Left cardiac atrium (tissue), 4 donors: ENCODE measurements at places on chromosomes 13 and 19. TPM values are rescaled to one million over a fixed set of nuclear protein-coding genes. Genes with fewer than 3 reads are reported as not detected.

DNA sequence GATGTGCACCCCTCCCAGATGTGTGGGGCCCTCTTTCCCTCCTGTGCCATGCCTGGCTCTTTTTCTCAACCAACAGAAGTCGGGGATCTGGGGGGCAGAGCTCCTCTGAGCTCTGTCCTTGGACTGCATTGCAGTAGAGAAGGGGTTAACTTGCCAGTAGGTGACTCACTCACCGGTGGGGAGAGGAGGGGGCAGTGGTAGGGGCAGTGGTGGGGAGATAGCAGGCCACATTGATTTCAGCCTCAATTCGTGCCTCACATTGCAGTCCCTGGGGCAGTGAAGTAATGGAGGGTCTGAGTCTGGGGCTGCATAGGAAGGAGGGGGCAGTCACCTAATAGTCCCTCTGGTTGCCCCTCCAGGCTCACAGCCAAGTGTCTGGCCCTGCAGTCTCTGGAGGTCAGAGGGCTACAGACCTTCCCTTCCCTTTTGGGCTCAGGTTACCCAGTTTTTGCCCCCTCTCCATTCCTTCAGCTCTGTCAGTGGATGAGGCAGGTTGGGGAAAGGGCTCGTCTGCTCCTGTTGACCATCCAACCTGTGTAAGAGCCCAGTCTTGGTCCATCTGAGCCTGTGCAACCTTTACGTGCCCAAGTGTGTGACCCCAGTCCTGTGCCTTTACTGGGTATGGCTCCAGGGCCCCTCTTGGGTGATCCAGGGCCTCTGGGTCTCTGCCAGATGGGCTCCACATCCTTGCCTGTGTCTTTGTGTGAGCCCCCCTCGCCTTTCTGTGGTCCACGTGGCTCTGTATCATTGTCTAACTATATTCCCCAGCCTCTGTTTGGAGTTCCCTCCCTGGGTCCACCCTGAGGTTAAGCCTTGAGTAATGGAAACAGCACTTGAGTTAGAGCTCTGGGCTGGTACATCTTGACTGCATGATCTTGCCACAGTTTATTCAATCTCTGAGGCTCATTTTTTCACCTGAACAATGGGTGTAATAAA, 13.0 kb downstream of the CIC start:
- no peak for DNase-seq

CFAP97D2 gene
- not detected for total RNA-seq

FPR3 gene
- 11.0 TPM for total RNA-seq

GRCh38 chr19:55156202-55157063, 1.1 kb downstream of the TNNI3 start:
- DNase-seq: peak; percentile 60

- peak; percentile 53 for DNase-seq
These were observed 13.3 kb upstream of the LEUTX start for GRCh38 chr19:39765091-39766076.

- DNase-seq: no peak
These were observed 76.6 kb downstream of the B3GLCT start for GRCh38 chr13:31276421-31276820.

DNA sequence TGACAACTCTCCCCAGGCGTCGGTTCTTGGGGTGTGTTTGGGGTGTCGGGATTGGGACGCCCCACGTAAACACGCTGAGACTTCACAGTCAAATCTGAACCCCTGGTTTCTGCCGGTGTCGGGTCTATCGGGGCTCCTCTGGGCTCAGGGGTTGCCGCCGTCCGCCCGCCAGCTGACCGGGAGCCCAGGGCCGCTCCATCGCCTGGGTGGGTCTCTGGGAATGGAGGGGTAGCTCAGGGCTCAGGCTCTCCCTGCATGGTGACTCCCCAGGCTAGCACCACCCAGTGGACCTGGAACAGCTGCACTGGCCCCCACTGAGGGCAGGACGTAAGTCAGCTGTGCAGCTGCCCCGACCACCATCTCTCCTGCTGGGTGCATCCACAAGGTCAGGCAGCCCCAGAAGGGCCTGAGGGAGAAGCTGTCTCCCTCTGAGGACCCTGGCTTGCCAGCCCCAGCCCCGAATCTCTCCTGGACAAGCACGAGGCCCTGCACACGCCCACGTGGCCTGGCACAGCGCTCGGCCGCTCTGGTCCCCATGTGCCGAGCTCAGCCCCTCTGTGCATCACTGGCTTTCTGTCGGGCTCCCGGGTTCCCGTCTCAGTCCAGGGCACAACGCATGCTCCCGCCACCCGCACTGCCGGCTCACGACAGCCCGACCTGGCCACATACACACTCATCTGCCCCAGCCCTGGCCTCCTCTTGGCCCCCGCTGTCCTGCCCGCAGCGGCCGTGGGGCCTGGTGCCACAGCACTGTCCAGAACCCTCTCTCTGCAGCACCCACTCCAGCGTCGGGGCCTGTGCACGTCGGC, 6.1 kb downstream of the RNF126 start:
- no peak for DNase-seq

DNA sequence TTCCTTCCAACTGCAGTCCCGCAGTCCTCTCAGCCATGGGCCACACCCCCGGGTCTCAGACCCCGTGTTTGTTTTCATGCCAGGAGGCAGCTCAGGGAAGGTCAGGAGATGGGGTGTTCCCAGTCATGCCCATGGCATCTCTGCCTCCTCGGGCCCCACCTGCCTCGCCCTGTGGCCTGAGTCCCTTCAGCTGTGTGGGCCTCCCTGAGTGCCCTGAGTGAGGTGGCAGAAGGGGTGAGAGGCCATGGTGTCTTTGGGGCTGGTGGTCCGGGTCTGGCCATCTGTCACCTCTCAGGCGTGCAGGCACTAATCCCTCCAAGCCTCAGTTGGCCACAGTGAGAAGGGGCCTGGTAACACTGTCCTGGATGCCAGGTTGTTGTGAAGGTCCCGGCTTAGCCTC, 10.9 kb upstream of the KDM4B start:
- DNase-seq: no peak

CEACAM4 gene
- total RNA-seq: 0.84 TPM

GRCh38 chr13:90098577-90098976, 1248.9 kb upstream of the MIR17HG start:
- DNase-seq: no peak

DNA sequence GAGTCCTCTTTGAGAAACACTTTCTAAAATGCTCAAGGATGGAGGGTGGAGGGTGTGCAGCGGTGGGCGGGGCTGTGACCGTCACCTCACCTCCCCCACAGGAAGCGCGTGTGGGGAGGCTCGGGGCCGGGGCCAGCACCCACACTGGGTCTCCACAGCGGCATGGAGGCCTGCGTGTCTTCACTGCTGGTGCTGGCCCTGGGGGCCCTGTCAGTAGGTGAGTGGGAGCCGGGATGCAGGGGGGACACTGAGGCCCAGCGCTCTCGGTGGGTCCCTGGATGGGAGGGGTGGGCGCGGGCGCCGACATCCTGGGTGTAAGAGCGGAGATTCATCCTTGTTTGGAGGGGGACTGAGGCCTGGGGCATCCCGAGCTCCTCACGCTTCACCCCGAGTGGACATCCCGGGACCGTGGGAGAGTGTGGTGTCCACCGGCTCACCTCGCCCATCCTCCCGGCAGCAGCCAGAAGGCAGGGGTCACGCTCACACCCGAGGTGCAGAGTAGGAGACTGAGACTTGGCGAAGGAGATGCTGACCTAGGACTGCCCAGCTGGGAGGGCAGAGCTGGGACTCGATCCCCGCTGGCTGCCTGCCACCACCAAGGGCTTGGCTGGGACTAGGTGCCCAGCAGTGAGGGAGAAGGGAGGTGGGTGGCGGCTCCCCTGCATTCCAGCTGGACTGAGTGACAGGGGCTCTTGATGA, at the start of gene GZMM:
TSS of gene GZMM (plus strand) at position 144 of the 699 bp plus-strand sequence. CDS start at position 163, 19 bp downstream.
- DNase-seq: no peak

DNA sequence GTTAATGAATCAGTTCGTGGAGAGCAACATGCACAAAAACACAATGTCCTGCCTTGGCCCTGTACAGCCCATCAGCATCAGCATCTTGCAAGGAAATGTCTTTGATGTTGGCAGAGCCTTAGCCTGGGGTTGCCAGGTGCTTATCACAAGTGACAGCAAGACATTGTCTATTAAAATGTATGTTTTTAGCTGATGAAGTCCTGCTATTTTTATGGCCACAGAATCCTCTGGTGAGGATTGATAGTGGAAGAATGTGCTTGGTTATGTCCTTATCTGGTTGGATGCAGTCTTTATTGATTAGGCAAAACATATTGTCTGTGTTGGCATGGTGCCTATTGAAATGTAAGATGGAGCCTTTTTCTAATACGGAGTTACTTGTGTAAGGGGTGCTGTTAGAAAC, 1427.0 kb upstream of the MIR17HG start:
- no peak for DNase-seq

ZNF560 gene
- total RNA-seq: not detected

SKA3 gene
- 1.1 TPM for total RNA-seq

CNN1 gene
- total RNA-seq: 159 TPM

EGLN2 gene
- total RNA-seq: 66.7 TPM

- DNase-seq: no peak
These were observed 142.3 kb upstream of the HTR2A start for GRCh38 chr13:47039106-47039505.
